ENCODE measurements at places on chromosomes 16 and 17.

- DNase-seq: peak; percentile 57
Observed at GRCh38 chr17:67585077-67585602, 132.6 kb upstream of the NOL11 start.

GRCh38 chr17:31653691-31654090, 205.4 kb downstream of the COPRS start:
- DNase-seq: no peak

DNA sequence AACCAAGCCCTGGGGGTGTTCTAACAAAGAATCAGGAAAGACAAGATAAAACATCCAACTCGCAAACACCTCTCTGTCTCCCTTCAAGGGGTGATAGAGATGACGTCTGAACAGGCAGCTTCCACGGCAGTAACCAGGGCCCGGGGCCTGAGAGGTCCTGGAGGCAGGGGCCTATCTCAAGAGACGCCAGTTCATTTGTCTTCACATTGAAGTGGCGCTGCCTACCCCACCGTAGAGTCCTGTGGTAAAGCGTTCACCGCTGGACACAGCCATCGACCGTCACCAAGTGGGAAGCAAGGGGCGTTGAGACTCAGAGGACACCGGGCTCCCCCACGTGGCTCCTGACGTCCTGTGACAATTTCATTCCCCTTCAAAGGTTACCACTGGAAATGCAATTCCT, 21.4 kb downstream of the UTS2R start:
- DNase-seq: no peak

DNA sequence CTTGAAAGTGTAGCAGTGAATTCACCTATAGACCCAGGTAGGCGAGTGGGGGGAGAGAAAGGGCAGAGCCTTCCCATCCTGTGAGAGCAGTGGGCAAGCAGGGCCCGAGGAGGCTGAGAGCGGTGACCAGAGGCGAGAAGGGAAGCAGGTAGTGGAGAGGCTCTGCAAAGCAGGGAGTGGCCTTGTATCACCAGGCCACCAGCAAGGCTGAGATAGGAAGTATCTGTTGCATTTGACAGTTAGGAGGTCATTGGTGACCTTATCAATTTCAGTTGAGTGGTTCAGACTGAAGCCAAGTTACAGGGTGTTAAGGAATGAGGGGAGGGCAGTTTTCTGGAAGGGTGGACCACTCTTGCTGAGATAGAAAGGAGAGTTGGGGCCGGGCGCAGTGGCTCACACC, 10.7 kb upstream of the HSD3B7 start:
- no peak for DNase-seq

DNA sequence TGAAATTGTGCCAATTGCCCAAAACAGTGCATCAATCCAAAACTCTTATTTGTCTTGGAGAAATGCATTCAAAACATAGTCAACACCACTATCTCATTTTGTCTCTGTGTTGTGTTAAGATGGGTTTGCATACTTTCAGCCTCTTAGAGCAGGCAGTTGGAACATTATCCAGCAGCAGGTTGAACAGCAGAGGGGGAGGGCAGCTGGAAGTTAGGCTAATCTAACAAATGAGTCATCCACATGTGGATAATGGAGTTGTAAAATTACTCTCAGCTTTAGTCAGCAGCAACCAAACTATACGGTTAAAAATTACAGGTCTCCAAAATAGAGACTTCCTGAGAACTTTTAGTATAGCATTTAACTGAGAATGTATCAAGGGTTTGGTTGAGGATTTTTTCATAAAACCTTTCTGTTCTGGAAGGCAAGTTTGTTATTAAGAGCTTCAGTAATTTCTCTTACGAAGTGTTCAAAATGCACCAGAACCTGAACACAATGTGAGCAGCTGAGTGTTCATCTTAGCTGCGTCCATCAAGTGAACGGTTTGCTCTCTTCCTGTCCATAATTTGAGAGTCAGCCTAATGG, 46.3 kb downstream of the PRKCA start:
- DNase-seq: no peak

- DNase-seq: no peak
Observed at GRCh38 chr17:44922136-44922535, 6.8 kb upstream of the GFAP start.

GRCh38 chr16:11141409-11142260, 114.4 kb downstream of the SOCS1 start:
- DNase-seq: no peak

- DNase-seq: peak; percentile 50
Observed at GRCh38 chr17:17568772-17569195, 22.7 kb downstream of the PEMT start.

DNA sequence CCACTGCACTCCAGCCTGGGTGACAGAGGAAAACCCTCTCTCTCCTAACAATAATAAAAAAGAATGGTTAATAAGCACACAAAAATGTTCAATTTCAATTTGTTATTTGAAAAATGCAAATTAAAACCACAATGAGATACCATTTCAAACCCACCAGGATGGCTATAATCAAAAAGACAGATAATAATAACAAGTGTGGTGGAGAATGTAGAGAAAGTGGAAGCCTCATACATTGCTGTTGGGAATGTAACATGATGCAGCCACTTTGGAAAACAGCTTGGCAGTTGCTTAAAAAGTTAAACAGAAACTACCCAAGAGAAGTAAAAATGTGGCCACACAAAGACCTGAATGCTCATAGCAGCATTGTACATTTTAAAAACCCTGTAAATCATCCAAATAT, 51.8 kb upstream of the MAP3K14 start:
- no peak for DNase-seq

GRCh38 chr16:3590736-3591435, 13.7 kb upstream of the NLRC3 start:
- no peak for DNase-seq

DNA sequence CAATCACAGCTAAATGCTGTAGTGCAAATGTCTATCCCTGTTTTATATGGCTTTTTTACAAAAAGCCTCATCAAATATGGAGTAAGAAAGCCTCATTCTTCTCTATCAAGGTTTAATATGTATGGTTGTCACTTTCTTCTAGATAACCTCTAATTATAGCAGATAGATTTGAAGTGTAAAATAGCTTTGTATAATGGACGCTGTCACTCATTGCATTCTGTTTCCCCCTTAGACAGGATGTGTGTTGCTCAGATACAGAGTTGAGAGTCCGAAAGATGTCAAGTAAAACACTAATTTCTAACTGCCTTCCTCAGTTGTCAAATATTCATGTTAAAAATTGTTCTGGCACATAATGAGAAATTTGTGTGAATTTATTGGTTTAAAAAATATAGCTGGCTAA, 88.0 kb downstream of the NLK start:
- DNase-seq: no peak

DNA sequence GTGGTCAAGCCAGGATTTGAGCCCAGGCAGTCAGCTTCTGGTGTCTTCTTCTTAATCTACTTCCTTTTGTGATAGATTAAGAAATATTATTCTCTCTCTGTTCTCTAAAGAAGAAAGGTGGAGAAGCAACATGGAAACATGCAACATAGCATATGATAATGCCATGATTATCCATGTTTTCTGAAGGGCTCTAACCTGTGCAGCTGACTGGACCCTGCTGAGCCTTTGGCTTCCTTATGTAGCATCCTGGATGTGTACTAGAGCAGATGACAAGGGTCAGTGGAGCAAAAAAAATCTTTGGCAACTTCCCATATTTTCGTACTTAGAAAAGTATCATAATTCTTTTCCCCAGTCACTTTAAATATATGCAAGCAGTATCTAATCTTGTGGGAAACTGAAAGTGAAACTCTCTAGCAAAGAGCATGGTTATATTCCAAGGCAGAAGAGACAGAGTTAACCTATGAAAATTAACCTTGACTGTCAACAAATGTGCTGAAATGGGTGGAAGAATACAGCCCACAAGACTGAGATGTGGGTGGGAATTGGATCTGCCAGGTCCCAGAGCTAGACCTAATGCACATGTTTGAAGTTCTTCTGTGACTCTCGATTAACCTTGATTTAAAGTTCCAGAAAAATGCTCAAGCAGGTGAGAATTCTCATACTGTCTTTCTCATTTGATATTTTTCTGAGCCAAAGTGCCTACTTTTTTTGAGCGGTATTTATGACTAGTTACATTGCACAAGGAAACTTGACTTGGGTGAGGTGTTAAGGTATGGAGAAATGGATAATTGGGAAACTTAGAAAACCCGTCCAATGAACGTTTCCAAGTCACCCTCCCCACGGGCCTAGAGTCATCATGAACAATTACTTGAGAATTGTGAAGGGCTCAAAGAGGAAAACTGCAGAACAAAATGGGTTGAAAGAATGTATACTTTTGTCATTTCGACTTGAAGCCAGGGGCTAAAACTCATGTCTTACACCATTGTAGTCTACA, 248.6 kb downstream of the FTO start:
- no peak for DNase-seq

- no peak for DNase-seq
Observed at GRCh38 chr17:48645639-48646182, 19.6 kb upstream of the HOXB9 start.

GRCh38 chr17:59527325-59527917, 38.0 kb upstream of the DHX40 start:
- no peak for DNase-seq

- DNase-seq: no peak
Observed at GRCh38 chr17:29126268-29126930, 53.8 kb downstream of the MYO18A start.

- DNase-seq: no peak
Observed at GRCh38 chr16:54289945-54290832, 3.6 kb upstream of the IRX3 start.

GRCh38 chr16:47716571-47716970, 255.4 kb downstream of the PHKB start:
- no peak for DNase-seq

- no peak for DNase-seq
Observed at GRCh38 chr16:56320056-56320455, 105.3 kb downstream of the AMFR start.

DNA sequence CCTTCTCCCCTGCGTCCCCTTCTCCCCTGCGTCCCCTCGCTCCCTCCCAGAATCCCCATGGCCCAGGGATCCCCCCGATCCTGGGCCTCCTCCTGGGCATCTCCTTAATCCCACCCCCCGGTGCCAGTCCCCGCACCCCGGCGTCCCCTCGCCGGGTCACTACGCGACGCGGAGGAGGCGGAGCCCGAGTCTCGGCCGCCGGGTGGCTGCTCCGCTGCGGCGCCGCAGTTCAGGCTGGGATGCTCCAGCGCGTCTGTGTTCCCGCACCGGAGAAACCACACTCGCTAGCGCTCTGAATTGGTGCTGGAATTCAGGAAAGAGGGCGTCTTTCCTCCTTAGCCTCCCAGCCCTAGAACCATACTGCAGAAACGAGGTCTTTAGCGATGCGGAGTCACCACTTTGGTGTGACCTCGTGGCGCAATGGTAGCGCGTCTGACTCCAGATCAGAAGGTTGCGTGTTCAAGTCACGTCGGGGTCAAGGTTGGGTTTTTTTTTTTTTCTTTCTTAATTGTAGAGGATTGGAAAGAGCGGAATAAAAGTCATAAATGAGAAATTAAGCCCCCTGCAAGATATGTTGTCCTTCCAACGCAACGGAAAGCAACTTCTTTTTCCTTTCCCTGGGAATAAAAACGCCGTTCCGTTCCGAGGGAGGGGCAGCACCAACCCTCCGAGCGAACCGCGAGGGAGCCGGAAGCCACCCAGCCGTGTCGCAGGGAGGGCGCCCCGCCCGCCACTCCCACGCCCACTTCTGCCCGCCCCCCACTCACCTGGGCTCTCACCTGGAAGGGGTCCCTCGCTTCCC, 25.7 kb upstream of the SLC47A1 start:
- DNase-seq: peak; percentile 64

DNA sequence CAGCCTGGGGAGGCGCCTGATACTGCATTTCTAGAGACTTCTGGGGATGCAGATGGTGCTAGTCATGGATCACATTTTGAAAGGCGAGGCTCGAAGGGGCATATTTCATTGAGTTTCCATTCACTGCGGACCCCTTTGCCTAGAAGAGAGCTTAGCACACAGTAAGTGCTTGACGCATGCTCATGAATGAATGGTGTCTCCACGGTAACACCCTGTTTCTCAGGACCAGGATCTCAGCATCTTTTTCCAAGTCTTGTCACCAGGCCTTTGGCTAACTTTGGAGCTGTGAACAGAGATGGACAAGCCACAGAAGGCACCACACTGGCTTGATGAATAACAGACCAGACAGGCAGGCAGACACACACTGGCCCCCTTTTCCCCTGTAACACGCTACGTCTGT, 151.3 kb downstream of the FOXL1 start:
- DNase-seq: no peak

DNA sequence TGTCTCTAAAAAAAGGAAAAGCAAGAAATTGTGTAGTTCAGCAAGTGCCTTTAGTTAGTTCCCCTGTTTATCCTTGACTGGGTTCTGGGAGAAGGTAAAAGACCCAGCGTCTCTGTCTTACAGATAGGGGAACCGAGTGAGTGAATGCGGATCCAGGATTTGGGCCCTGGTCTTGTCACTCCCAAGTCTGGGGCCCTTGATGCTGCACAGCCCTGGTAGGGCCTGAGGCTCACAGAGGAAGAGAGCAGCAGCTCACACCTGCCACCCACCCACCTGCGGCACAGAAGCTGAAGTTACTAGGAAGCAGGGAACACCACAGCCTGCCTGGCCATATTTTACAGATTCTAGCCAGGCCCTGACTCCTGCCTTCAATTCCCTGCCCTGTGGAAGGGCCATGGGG, 22.2 kb downstream of the LASP1 start:
- DNase-seq: no peak

DNA sequence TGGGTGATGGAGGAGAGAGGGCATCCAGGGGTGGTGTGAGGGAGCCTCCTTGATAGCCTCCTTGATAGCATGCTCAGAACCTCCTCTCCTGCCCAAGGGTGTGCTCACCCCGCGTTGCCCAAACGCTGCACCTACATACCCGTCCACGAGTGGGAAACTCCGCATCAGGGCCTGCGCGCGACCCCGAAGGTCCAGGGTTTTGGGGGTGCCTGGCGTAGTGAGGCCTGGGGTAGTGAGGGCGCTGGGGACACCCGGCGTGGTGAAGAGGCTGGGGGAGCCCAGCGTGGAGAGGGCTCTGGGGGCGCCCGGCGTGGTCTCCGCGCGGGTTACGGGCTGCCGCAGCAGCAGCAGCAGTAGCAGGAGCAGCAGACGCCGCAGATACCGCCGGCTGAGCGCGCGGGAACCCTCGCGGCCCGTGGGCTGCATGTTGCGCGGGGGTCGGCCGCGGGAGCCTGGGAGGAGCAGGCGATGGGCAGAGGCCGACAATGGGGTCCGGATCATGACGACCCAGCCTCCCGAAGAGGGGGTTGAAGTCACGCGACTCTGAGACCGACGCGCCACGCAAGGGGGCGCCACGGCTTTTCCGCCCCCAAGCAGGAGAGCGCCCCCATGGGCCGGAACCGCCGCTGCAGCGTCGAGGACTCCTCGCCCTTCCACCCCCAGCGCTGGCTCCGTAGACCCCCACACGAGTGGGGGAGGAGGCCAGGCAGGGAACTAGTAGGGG, at the start of gene DPEP3:
TSS of gene DPEP3 (minus strand) at position 545 of the 724 bp plus-strand sequence. CDS start at position 426, 119 bp downstream.
- no peak for DNase-seq

DNA sequence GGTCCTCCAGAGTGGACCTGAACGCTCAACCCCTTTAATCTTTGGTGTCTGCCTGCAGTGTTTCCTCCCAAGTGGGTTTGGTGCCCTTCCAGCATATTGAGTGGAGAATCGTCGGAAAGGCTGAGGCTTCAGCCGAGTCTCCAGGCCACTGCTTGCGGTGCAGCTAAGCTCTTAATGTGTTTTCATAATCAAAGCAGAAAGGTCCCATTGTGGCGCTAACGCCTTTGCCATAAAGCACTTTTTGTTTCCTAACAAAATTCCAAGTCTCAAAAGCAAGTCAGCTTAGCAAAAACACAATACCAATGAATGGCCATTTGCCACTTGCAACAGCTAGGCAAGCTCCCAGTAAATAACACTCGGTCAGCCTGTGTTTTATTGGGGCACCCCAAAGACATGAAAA, 57.6 kb downstream of the KSR1 start:
- no peak for DNase-seq
